ENCODE measurements at places on chromosomes 3 and 15.

DNA sequence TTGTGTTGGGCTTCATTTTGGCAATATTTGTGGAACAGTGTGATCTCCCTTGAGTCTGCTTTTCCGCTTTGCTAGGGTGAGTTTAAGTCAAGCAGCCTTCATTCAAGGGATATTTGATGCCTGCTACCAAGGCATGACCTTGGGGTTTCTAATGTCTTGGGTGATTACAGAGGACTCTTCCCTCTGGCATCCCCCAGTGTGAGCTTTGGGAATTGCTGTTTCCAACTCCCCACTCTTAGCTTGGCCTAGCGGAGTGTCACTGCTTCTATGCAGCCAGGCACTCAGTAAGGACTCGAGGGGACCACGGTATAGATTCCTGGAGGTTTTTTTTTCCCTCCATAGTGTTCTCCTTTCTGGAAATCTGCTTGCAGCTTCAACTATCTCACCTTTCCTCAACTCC lies 21.1 kb downstream of the GCNT3 start:
- no peak for DNase-seq

DNA sequence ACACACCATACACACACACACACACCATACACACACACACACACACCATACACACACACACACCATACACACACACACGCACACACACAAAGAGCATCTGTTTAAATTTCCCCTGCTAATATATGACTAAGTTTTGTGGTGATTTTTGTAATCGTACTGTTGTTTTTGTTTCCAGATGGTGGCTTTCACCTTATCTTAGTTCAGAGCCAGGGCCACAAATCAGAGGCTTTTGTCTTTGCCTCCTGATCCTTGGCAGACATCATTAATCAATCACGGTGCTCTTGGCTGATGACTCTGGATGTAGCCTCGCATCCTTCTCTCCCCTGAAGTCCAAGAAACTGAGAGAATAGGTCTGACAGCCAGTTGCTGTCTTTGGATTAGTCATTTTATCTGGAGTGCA lies 52.1 kb downstream of the EDEM1 start:
- no peak for DNase-seq

DNA sequence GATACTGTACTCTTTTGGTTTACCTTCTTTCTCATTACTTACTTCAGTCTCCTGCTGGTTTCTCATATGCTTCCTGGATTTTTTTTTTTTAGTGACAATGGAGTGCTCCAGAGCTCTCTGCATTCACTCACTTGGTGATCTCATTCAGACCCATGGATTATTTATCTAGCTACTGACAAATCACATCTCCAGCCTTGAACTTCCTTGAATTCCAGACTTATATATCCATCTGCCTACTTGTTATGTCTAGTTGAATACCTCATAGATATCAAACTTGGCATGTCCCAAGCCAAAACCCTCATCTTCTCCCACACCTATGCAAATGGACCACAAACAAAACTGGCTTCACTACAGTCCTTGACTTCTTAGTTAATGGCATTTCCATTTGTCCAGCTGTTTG lies 234.7 kb upstream of the ZPLD1 start:
- DNase-seq: no peak

DNA sequence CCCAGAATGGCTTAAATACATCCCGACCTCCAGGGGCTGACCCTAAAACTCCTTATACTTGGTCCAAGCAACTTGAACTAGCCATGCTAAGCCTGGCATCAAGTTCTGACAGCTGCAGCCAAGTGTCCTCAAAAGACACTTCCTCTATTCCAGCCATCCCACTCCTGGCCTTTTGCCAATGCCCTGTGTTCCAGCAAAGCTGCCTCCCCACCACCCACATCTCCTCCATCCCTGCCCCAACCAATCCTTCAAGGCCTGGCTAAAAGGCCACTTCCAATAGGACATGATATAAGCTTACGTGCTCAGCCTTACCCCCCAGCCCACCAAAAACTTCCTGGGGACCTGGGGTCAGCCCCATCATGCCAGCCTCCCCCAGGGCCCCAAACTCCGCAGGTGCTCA lies 40.9 kb downstream of the SEMA3G start:
- DNase-seq: no peak

DNA sequence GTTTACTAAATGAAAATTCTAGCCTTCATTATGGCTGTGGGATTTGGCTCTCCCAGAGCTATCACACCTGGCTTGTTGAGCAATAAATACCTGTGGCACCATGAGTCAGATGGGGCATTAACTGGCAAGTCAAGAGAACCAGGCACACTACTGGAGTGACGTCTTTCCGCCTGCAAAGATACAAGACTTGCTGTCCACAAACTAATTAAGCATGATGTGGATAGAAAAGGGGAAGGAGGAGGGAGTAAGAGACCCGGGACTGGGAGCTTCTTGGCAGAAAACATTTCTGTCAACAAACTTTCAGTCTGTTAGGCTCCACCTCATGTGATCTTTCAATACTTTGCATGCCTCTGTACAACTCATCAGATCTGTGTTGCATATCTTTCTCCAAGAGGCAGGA lies 56.5 kb downstream of the CLDN1 start:
- DNase-seq: no peak

- no peak for DNase-seq
Measured at GRCh38 chr15:77402740-77403379, 17.0 kb downstream of the PEAK1 start.

GRCh38 chr3:116058844-116059243 lies 386.4 kb downstream of the LSAMP start:
- DNase-seq: no peak

DNA sequence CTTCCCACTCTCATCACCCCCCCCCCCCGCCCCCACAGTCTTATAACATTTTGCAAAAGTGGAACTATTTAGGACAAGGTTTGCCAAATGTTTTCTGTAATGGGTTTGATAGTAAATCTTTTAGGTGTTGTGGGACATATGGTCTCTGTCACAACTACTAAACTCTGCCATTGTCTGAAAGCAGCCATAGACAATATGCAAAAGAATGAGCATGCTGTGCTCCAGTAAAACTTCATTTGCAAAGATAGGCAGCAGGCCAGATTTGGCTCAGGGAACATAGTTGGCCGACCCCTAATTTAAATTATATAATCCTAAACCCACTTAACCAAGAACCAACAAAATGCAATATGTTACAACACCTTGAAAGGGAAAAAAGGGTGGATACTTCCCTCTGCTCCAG lies 46.4 kb downstream of the TIPARP start:
- DNase-seq: no peak

- DNase-seq: no peak
Measured at GRCh38 chr3:131077904-131078303, 51.2 kb downstream of the NEK11 start.

DNA sequence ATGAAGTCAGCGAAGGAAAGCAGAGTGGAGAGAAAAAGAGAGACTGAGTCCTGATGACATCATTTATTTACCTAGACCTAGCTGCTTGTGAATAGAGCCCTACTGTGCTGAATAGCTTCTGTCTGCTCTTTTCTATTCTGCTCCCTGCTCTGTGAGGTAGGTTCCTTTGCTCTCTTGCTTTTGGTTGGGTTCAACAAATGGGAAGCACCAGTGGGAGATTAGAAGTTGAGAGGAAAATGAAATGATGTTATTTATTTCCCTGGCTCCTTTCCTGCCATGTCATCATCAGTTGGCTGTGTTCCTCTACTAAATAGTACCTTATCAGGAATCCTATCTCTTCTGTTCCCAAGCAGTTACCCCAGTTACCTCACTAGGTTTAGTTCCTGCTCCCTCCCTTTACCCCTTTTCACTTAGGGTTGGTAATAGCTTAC lies 23.5 kb downstream of the DTWD1 start:
- DNase-seq: no peak

DNA sequence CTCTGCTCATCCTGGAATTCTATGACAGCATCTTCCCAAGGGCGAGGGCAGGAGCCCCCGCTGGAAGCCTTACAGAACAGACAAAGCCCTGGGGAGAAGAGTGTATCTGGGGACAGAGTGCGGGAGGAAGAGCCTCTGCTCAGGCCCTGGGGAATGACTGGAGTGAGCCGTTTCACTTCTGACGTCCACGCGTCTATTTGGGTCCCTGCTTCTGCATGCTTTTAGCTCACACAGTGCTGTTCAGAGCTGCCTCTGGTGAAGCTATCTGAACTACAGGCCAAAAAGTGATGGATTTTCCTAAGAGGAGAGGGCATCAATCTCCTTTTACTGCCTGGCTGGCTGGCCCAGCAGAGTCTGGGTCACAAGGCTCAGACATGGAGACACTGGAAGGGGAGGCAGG lies 311.8 kb downstream of the NTRK3 start:
- no peak for DNase-seq

- DNase-seq: no peak
Measured at GRCh38 chr3:182671541-182671940, 121.8 kb upstream of the ATP11B start.

GRCh38 chr3:191100516-191100915 lies 98.5 kb upstream of the OSTN start:
- no peak for DNase-seq

DNA sequence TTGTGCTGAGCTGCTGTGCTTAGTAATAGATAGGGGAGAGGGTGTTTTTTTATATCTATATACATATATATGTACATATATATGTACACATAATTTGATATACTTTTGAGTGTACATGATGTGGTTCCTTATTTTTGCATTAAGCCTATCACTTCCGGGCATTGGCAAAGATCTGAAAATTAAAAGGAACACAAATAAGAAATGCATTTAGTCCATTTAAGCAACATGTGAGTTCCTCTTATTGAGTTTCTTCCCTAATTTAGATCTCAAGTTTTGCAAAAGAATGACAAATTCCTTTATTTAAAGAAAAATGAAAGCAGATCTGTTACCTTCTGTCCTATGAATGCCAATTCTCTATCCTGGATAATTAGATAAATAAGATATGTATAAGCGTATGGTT lies 435.1 kb downstream of the LPP start:
- DNase-seq: no peak

DNA sequence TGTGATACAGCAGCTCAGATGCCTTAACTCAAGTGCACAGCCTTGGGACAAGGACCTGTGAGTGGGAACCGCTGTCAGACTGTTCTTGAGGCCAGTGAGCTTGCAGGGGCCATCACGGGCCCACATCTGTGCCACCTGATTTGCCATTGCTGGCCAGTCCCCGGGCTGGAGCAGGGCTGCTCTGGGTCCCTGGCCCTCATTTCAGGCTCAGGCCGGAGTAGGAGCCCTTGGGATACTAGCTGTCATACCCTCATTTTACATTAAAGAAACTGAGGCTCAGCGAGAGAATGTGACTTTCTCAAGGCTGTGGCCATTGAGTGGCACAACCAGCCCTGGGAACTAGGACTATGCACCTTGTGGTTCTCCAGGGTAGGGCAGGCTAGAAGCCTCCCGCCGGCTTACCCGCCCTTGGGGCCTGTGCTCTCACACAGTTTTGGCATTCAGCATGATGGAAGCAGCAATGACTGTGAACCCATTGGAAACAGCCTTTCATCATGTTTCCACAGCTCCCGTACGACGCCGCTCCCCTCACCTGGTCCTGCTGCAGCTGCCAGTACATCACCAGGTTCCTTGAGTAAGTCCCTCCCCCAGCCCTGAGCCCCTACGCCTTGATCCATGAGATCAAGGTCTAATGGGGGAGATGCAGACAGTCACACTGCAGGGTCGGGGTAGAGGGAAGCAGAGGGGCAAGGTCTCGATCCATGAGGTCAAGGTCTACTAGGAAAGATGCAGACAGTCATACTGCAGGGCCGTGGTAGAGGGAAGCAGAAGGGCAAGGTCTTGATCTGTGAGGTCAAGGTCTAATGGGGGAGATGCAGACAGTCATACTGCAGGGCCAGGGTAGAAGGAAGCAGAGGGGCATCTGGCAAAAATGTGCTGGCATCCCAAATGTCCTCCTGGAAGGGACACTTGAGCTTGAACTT lies 42.2 kb downstream of the GOLGA6L10 start:
- DNase-seq: no peak

DNA sequence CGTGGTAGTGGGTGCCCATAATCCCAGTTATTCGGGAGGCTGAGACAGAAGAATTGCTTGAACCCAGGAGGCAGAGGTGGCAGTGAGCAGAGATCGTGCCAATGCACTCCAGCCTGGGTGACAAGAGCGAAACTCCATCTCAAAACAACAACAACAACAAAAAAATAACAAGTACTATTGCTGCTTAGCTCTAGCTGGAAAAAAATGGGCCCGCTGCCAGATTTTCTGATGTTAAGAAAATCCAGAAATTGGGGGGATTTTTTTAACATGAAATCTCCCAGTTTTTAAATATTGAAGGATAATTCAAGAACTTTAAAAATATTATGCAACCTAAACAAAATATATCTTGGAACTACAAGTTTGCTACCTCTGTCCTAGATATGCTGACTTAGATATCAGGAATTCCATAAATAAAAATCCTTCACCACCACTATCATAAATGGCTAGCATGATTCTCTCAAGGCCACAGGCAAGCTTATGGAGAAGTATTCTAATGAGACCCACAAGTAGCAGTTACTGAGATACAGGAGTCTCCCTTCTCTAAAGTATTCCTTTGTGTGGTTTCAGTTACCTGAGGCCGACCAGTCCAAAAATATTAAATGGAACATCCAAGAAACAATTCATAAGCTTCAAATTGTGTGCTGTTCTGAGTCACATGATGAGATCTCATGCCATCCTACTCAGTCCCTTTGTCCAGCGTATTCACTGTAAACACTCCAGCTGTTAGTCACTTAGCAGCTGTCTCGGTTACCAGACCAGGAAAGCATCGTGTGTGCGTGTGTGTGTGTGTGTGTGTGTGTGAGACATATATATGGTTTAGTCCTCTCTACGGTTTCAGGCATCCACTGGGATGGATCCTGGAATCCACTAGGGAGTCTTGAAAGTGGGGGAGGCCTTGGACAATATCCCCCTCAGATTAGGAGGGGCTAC lies 277.2 kb downstream of the TBL1XR1 start:
- DNase-seq: no peak

- no peak for DNase-seq
Measured at GRCh38 chr3:171175741-171176234, 149.3 kb upstream of the SLC2A2 start.

GRCh38 chr3:194688200-194688740 lies 2.6 kb downstream of the FAM43A start:
- peak; percentile 46 for DNase-seq

- no peak for DNase-seq
Measured at GRCh38 chr3:149726716-149727407, 25.4 kb downstream of the COMMD2 start.

- DNase-seq: no peak
Measured at GRCh38 chr3:143078883-143079282, 40.7 kb upstream of the CHST2 start.

DNA sequence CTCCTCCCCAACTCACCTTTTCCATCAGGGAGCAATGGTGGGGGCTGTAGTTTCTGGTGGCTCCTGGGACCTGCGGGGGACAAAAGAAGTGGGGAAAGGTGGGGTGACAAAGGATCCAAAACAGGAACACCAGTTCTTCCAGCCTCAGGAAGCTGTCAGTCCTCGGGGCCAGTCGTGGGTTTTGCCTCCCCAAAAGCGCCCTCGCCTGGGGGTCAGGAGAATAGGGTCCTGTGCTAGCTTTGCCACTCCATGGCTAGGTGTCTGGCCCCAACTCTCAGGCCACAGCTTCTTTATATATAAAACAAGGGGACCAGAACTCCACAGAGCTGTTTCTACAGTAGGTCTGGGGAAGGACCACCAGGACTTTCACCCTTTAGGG lies 4.0 kb downstream of the CCDC9B start:
- no peak for DNase-seq

- no peak for DNase-seq
Measured at GRCh38 chr3:124923833-124924232, 10.7 kb downstream of the MUC13 start.

All from T-helper 1 cell (primary cell).